Neural progenitor cell (in vitro differentiated cells): ENCODE measurements at places on chromosomes 1 and 21. TPM values are rescaled to one million over a fixed set of nuclear protein-coding genes. Genes with fewer than 3 reads are reported as not detected.
A peak's percentile ranks its signal among the peaks of the same experiment; 100 is the strongest.

DNA sequence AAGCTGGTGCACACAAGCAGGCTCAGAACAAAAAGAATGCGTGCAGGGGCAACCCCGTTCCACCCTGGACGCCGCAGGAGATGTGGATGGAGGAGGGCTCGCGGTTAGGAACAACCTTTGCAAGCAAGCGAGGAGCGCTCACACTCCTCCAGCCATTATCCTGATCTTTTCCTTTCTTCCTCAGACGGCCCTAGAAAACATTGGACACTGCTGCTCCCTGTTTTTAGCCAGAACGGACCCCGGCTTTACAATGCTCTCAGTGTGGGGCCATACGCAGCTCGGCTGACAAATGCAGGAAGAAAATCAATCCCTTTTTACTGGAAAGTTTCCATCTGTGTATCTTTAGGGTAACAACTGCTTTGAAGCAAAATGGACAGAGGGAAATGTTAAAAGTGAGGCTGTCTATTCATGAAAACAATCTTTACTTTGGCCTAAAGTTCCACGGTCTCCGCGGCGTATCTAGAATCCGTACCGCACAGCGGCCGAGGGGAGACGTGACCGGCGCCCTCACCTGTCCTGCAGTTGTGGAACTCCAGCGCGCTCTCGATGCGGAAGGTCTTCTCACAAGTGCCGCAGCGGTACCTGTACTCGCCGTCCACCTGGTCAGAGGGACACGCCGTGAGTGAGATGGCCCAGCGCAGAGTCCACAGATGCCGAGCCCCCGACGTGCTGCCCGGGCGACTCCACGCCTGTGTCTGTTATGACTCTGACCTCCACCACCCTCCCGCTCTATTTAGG, 44.0 kb downstream of the PRDM15 start:
- no peak for DNase-seq

DNA sequence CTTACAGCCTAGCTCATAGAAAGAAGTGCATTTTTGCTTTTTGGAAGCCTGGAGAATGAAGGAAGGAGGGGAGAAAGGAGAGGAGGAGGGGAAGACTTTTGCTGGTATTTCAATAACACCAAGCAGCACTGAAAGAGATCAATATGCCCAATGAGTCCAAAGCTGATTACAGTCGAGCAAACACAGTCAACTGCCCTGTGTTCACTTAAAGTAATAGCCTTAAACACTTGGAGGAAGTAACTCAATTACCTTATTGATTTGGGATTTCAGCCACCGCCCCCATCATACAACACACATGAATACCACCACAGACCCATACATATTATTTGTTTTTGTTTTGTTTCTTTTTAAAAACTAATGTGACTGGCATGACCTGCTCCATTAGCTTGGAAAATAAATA, 23.3 kb upstream of the RXRG start:
- DNase-seq = no peak

GRCh38 chr1:27535386-27535785, 45.4 kb upstream of the WASF2 start:
- no peak for DNase-seq

- no peak for DNase-seq
Observed at GRCh38 chr1:4745560-4745959, 91.2 kb downstream of the AJAP1 start.

DNA sequence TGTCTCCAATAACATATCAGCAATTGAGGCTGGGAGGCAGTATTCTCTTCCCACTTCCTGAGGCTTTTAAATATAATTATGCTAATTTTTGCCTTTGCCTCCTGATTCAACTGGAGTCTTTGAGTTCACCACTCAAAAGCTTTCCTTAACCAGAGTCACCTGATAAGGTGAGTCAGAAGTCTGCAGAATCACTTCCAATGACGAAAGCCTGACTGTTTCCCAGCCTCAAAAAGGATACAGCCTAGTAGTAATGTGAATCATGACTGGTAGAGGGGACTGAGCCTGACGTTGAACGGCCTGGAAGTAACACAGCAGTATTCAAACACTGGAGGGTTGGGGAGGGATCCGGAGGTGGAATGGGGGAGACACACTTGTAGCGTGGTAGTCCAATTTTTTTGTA, 10.4 kb upstream of the MRPL9 start:
- DNase-seq = no peak

GRCh38 chr1:17259233-17259873, 10.5 kb downstream of the PADI3 start:
- DNase-seq = no peak

CYP4B1 gene
- not detected in 2 replicates for total RNA-seq

DNA sequence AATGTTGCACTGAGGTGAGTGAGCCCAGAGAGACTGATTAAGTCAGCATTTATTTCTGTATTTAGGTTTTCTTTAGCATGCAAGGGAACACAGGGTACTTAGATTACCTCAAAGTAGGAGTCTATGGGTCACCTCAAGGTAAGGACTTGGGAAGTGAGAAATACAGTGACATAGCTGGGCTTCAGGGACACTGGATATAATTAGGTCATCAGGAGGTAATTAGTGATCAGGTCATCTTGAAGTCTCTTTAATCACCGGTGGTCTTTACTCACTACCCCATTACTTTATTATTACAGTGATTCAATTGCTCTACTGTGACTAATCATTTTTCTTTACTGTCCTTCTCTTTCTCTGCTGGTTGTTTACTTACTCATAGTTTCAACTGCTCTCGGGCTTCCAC, 59.9 kb upstream of the KCNK1 start:
- no peak for DNase-seq

ANKRD65 gene
- total RNA-seq = 0.15 and 1.7 TPM in 2 replicates

GRCh38 chr1:223144431-223144830, 1.4 kb upstream of the TLR5 start:
- no peak for DNase-seq

RCC1 gene
- 34.8 and 62.3 TPM in 2 replicates for total RNA-seq

FAM177B gene
- not detected in 2 replicates for total RNA-seq

DNA sequence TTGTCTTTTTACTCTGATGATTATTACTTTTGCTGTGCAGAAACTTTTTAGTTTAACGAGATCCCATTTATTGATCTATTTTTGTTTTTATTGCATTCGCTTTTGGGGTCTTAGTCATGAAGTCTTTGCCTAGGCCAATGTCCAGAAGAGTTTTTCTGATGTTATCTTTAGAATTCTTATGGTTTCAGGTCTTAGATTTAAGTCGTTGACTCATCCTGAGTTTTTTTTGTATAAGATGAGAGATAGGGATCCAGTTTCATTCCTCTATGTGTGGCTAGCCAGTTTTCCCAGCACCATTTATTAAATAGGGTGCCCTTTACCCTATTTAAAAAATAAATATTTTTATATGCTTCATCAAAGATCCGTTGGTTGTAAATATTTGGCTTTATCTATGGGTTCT, 13.2 kb downstream of the MAN1C1 start:
- DNase-seq = no peak

HAO2 gene
- not detected in 2 replicates for total RNA-seq

UBXN10 gene
- total RNA-seq = 0.37 and 0.43 TPM in 2 replicates

PRKAA2 gene
- 16.9 and 25.8 TPM in 2 replicates for total RNA-seq

C1orf115 gene
- total RNA-seq = 6.2 and 6.8 TPM in 2 replicates

CCDC30 gene
- 2.0 and 2.8 TPM in 2 replicates for total RNA-seq

GRCh38 chr1:243254233-243254926, 701 bp downstream of the CEP170 start:
- DNase-seq = peak; percentile 81

GRCh38 chr1:167515461-167515860, 2.9 kb downstream of the CD247 start:
- no peak for DNase-seq

DNA sequence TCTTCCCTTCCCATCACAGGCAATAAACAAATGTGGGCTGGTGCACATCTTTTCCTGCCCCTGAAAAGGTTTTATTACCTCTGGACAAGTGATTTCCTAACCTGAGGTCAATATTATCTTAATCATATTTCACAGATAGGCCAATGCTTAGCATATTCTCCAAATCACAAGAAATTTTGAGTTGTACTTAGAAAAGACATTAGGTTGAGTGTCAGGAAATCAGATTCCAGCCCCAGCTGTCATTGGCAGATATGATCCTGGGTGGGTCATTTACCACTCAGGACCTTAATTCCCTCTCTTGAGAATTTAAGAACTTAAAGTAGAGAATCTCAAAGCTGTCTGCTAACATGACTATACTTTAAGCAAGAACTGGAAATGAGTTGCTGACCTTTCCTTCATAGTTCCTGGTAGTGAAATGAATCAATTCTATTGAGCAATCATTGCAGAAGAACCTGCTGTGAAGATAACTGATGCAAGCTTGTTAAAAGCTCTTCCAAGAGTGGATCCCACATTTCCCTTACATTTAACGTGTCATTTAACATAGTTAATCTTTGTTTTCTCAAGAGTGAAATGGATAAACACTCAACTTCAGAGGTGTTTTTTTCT, 46.4 kb upstream of the CR2 start:
- no peak for DNase-seq

MAB21L3 gene
- total RNA-seq = not detected in 2 replicates

- no peak for DNase-seq
Observed at GRCh38 chr1:57532299-57532698, 108.4 kb upstream of the DAB1 start.

DNA sequence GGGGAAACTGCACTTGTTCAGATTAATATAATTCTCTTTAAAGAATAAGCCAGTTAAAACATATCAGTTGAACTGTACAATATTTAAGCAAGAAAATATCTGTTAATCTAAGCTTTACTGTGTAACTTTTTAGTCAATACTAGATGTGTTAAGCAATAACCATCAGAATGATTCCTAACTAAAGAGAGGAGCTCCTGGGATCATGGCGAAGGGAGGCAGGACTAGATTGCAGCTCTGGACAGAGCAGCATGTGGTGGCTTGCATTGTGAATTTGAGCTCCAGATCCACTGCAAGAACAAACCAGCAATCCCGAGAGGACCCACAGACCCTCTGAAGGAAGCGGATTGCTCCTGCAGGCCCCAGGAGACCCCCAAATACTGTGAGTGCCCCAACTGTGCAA, 21.9 kb downstream of the LYST start:
- no peak for DNase-seq

GRCh38 chr1:162631546-162632191, 595 bp upstream of the DDR2 start:
- no peak for DNase-seq

DNA sequence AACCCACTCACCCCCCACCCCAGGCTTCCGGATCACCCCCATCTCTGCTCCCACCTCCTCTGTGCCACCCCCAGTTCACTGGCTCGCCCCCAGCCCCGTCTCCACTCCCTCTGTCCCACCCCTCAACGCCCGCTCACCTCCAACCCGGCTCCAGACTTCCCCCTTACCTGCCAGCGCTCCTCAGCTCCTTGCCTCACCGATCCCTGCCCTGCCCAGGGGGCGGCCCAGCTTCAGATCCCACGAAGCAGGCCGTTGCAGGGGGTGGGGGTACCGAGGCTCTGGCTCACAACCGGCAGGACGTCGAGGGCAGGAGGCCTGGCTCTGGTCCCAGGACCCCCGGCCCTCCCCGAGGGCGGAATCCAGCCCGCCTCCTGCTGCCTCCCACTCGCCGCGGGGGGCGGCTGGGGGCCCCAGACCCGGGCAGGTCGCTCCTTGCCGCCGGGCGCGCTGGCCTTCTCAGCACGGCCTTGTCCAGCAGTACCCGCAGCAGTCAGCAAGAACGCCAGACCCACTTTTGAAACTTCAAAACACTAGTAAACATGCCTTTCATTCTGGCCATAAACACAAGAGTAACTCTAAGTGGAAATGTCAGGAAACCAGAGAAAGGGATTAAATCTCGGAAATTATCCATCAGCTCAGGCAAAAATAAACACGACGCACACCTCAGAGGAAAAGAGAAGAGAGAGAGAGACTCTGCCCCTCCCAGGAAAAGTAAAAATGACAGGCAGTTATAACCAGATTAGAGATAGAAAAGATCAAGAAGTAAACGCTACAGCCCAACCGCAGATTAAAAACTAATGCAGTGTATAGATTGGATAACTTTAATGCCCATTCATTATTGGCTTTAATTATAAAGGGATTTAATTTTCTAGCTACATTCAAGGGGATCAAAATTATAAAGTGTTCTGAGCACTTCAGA, 1.0 kb upstream of the FAM89A start:
- peak; percentile 38 for DNase-seq

- no peak for DNase-seq
Observed at GRCh38 chr1:173475564-173476196, 1.5 kb upstream of the PRDX6 start.

DNA sequence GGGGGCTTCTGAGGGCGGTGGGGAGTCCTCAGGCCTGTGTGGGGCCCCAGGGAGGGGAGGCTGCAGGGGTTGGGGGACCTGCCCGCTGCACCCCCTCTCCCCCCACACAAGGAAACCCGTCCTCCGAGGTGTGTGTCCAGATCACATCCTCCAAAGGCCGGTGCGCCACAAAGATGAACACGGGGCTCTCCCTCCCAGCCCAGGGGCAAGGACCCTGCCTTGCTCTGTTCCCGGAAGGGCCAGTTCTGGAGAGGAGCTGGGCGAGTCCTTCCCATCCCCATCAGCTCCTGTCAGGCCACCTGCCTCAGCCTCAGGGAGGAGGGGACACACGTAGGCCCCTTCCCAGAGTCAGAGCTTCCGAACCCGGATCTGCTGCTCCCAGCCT, 2.5 kb upstream of the TTLL10 start:
- DNase-seq = peak; percentile 5

DNA sequence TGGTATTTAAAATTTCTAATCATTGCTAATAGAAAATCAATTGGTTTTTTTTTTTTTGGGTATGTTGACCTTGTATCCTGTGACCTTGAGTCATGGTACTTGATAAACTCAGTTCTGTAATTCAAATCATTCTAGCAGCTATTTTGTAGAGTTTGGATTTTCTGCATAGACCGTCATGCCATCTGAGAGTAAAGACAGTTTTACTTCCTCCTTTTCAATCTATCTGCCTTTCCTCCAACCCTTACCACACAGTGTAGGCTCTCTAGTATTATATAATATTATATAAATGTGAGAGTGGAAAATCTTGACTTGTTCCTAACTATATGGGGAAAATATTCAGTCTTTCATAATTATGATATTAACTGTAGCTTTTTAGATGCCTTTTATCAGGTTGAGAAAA, 7.0 kb downstream of the TDRD5 start:
- no peak for DNase-seq

- DNase-seq = no peak
Observed at GRCh38 chr1:160413716-160414115, 13.4 kb downstream of the VANGL2 start.

GRCh38 chr1:45454464-45454863, 36.5 kb downstream of the TESK2 start:
- no peak for DNase-seq

CDC42BPA gene
- 34.4 and 54.7 TPM in 2 replicates for total RNA-seq
